ENCODE measurements at places on chromosomes 12 and 14.
A peak's percentile ranks its signal among the peaks of the same experiment; 100 is the strongest.

DNA sequence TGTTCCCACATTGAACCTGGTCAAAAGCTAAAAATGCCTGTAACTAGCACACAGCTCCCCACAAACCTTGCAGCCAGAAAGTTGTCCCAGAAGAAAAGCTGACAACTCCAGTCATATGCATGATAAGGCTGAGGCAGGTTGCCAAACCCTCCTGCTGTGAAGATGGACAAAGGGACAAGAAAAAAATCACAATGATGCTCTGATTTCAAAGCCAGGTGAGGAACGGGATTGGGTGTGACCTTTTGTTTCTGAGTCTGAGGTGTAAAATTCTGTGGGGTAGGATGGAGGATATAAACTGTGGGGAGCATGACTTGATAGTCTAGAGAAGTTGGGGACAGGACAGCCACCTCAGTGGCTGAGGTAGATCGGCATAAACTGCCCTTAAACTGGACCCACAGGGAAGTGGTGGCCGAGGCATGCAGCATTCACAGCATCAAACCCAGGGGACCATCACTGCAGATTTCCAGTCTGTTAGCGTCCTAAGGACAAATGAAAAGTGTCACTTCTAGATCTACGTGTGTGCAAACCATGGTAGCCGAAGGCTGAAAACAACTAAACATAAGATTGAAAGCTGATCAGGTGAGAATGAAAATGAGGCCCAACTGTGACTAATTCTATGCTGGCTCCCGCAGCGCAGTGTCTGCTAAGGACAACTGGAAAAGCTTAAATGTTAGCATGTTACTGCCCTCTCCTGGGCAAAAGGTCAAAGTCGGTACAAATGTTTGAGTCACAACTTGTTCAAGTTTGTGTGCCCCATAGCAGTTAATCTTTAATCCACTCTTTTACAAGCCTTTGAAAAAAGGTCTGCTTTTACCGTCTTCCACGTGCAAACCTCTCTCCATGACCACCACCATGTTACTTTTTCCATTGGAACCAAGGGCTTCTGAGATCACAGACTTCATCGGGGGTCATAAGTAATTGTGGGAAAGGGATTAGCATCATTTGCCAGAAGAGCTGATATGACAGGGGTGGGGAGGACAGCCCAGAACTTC, 39.8 kb downstream of the GRIN2B start:
- peak; percentile 14 for DNase-seq

DNA sequence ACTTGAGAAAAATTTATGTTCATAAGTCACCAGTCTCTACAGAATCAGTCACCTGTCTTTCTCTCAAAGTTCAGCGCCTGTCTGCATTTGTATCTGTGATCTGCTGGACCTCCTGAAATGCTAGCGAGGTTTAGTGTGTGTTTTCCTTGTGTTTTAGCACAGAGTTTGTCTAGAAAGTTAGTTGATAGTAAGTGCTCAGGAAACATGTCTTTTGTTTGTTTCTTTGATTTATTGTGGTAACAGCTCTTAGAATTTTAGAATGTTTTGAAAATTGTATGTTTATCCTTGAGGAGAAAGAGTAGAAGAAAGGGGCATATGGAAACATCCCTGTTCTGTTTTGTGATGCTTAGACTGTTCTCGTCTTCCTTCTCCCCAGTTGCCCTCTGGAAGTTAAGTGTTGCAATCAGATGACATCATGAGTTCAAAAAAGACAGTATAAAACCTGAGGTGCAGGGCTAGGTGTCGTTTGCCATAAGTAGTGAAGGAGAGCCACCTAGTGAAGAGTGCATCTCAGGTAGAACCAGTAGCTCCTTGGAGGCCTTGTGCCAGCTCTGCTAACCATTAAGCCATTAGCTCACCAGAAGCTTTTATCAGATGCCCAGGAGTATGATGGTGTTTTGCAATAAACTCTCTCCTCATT, 44.8 kb downstream of the FBXW8 start:
- peak; percentile 22 for DNase-seq

DNA sequence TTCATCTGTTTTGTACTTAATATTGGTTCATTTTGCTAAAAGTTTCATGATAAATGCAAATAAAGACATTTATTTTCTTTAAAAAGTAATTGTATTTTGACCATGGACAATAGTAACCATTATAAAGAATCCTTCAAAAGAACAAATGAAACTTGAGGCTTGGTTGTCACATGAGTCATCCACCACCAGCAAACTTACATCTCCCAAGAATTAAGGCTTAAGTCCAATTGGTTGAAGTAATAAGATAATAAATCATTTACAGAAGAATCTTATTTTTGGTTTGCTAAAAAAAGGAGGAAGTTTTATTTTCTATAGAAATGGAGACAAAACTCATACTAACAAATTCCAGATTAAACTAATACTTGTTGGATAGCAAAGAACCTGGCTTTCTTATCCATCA, 84.8 kb upstream of the KITLG start:
- peak; percentile 27 for DNase-seq

DNA sequence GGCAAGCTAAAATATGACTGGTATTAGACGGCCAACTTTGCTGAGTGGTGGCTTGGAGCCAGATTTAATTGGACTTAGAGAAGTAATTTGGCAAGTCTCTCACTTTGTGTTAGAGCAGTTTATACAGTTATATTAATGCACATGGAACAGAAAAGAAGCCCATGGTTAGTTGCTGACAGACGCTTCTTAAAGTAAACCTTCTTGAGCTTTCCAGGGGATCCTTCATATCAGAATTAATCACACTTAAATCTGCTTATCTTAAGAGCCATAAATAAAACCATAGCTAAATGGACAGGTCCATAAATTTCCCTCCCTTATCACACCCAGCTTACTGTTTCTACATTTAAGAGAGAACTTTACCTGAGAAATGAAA, 9.6 kb downstream of the GSG1 start:
- no peak for DNase-seq

- peak; percentile 49 for DNase-seq
Measured at GRCh38 chr12:15627995-15628945, 160.9 kb downstream of the EPS8 start.

- no peak for DNase-seq
Measured at GRCh38 chr12:30440826-30441602, 254.7 kb downstream of the IPO8 start.

DNA sequence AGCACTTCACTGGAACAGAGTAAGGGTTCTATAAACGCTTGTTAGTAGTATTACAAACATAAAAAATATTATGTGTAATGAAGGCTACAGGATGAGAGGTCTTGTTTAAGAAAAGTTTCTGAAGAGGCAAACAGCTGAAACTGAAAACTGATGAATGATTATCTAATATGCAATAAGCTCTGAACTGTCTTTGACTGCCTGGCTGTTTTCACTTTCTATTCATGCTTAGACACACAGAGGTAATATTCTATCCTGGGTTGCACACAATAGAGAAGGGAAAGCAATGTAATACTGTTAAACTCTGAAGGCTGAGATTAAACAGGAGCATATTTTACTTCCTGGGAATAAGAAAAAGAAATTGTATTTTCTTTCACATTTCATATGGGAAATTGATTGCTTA, 251.3 kb downstream of the ALX1 start:
- DNase-seq, result no peak

DNA sequence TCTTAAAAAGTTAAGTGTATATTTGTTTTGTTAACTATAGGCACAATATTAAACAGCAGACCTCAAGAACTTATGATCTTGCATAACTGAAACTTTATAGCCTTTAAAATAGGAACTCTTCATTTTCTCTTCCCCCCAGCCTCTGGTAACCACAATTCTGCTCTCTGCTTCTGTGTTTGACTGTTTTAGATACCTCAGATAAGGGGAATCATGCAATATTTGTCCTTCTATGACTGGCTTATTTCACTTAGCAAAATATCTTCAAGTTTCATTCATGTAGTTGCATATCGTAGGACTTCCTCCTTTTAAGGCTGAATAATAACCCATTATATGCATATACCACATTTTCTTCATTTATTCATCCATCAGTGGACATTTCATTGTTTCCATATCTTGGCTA, 131.3 kb downstream of the PTPRO start:
- no peak for DNase-seq

- DNase-seq, result no peak
Measured at GRCh38 chr14:58298477-58299400, at the start of gene ARID4A. TSS of gene ARID4A (plus strand) at chr14:58298555. CDS start at chr14:58299855, 1,300 bp downstream.

- no peak for DNase-seq
Measured at GRCh38 chr14:68702578-68702977, 90.3 kb downstream of the ZFP36L1 start.

DNA sequence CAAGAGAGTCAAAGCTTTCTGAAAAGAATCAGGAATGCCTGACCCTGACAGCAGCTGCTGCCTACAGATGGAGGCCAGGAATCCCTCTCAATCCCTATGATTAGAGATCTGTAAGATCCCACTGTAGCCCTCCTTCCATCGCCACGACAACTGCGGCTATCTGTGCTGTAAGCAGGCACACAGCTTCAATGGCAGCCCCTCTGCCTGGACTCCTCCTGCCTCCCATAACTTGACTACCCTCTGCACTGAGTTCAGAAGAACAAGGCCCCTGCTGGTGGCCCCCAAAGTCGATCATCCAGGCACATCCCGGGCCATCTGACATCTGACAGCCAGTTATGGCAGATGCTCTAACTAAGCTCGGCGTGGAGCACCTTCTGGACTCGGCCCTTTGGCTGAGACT, 2.9 kb downstream of the CLMN start:
- DNase-seq, result no peak

GRCh38 chr14:44669496-44669895, 162.4 kb upstream of the FSCB start:
- no peak for DNase-seq

DNA sequence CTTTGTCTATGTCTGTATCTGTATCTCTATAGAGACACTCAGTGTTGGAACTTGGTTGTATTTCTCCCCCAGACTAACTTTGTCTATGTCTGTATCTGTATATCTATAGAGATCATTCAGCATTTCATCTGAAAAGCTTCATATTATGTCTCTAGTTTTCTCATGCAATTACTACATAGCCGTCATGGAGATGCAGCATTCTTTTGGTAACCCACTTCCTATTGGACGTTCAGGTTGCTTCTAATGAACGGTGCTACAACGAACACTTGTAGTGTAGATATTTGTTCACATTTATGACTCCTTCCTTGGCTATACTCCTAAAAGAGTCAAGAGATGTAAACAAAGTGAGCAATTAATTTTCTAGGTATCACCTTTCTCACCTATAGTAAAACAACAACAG, 81.5 kb upstream of the KCNA1 start:
- no peak for DNase-seq

DNA sequence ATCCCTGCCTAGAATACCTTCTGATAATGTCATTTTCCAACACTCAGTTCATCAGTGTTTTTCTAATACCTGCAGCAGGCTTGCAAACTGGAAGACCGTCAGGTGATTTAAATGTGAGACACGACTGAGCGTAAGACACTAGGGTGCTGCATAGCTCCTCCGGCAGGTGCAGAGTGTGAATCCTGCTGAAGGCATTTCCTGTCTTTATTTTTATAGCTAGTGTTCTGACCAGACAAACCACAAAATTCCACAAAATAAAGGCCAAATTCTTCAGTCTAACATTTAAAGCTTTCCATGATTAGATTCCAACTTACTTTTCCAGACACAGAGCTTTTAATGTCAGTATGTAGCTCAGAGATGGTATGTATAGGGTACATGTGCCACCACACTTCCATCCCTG, 70.7 kb downstream of the BBS10 start:
- DNase-seq, result no peak

DNA sequence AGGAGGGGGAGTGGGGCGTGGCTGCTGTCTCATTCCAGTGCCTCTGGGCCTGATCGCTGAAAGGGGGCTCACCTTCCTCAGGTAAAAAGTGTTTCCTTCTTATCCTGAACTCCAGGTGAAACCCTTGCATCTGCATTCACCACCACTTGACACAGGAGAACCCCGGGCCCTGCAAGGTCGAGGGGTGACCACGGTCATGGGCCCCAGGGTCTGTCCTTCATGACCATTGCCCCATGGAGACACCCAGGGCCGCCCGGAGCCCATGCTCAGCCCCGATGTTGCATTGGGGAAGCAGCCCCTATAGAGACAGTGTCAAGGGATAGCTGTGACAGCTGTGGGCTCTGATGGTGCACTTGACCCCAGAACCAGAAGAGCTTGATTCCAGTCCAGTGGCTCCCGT, 34.4 kb upstream of the DYNC1H1 start:
- DNase-seq, result no peak

- DNase-seq, result no peak
Measured at GRCh38 chr14:88791629-88792472, 902 bp downstream of the EML5 start.

GRCh38 chr12:12239127-12239526, 27.7 kb downstream of the LRP6 start:
- DNase-seq, result no peak

- no peak for DNase-seq
Measured at GRCh38 chr12:74619084-74619483, 81.4 kb downstream of the ATXN7L3B start.

GRCh38 chr12:56163533-56164344, 5.6 kb downstream of the MYL6 start:
- no peak for DNase-seq

- DNase-seq, result no peak
Measured at GRCh38 chr12:8831116-8831515, 8.7 kb downstream of the A2ML1 start.

- DNase-seq, result no peak
Measured at GRCh38 chr12:56983386-56983785, 23.0 kb downstream of the ZBTB39 start.

GRCh38 chr14:49553106-49553505, 33.1 kb downstream of the RPS29 start:
- no peak for DNase-seq

DNA sequence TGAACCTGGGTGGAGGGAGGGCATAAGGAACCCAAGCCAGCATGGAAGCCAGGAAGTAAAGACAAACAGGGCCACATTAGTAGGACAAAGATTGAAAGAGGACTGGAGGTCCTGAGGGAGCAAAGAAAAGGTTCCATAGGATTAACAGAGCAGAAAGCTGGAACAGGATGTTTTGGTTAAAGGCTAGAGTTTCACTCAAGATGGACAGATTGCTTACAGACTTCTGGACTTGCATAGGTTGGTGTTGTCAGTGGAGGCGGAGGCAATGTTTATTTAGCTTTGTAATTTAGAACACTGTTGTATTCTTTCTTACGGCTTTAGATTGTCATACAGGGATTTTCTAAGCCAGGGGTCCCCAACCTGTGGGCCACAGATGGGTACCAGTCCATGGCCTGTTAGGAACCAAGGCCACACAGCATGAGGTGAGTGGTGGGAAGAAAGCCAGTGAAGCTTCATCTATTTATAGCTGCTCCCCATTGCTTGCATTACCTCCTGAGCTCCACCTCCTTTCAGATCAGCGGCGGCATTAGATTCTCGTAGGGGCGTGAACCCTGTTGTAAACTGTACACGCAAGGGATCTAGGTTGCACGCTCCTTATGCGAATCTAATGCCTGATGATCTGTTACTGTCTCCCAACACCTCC, 31.3 kb downstream of the ZNF664 start:
- no peak for DNase-seq

- DNase-seq, result no peak
Measured at GRCh38 chr14:94992046-94992445, 165.3 kb downstream of the DICER1 start.

- DNase-seq, result no peak
Measured at GRCh38 chr12:95238150-95238549, 20.5 kb downstream of the VEZT start.
